ENCODE measurements at places on chromosomes 11 and 22.

DNA sequence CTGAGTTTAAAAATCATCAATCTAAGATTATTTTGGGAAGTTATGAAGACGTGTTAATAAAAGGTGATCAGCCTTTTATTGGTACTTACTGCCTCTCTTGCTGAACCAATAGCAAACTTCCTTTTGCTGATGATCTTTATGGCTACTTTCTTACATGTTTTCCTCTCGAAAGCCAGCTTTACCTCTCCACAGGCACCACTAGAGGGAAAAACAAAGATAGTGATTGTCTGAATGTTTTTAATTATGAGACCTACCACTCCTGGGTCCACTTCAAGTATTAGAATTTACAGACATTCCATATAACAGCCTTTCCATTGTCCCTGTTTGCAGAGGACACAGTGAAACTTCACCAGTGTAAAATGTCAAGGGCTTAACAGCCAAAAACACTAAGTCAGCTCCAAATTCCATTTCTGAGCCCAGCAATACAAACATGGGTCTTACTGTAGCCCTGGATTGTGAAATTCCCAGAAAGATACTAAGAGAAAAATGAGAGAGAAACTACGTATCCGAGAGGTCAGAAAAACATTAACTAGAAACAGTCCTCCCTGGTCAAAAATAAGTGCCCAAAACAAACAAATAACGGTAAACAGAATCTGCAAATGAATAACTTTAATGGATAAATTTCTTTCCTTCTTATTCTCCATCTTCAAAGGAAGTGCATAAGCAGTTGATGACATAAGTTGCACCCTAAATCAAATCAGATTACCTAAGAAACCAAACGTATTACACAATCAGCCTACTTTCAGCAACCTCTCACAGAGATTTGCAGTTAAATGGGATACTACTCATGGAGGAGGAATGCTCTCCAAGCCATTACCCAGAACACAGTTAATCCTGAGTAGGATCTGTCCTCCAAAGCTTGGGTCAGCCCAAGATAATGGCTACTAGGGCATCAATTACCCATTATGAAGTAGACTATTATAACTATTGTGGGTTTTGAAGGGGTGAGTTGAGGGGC is 29.5 kb downstream of the CHEK2 start:
- H3K4me1 ChIP-seq, result peaks cover 18% of the 10 kb centered on the region
- no peaks in the 10 kb centered on the region for H3K36me3 ChIP-seq
- peak overlapping the region; percentile 69 for H3K27ac ChIP-seq
- H3K27me3 ChIP-seq, result no peaks in the 10 kb centered on the region
- H3K4me3 ChIP-seq, result no peak overlapping the region

- H3K27ac ChIP-seq, result peak overlapping the region; percentile 94
- H3K36me3 ChIP-seq, result no peaks in the 10 kb centered on the region
- H3K4me3 ChIP-seq, result no peak overlapping the region
- H3K4me1 ChIP-seq, result peaks cover 57% of the 10 kb centered on the region
- H3K27me3 ChIP-seq, result no peaks in the 10 kb centered on the region
These were observed 32.5 kb downstream of the PPP2R1B start for GRCh38 chr11:111733611-111734088.

GRCh38 chr11:47378010-47378835 is at the start of gene SPI1:
SPI1 (minus strand) TSS chr11:47378547; CDS start chr11:47378353, 194 bp downstream.
- no peak for DNase-seq
- H3K27ac ChIP-seq, result peak within 1 kb of the TSS; percentile 88
- peaks cover 8% of the 10 kb centered on the region for H3K4me1 ChIP-seq
- no peaks in the 10 kb centered on the region for H3K36me3 ChIP-seq
- peak within 1 kb of the TSS; percentile 40 for H3K4me3 ChIP-seq
- H3K27me3 ChIP-seq, result no peaks in the 10 kb centered on the region

DNA sequence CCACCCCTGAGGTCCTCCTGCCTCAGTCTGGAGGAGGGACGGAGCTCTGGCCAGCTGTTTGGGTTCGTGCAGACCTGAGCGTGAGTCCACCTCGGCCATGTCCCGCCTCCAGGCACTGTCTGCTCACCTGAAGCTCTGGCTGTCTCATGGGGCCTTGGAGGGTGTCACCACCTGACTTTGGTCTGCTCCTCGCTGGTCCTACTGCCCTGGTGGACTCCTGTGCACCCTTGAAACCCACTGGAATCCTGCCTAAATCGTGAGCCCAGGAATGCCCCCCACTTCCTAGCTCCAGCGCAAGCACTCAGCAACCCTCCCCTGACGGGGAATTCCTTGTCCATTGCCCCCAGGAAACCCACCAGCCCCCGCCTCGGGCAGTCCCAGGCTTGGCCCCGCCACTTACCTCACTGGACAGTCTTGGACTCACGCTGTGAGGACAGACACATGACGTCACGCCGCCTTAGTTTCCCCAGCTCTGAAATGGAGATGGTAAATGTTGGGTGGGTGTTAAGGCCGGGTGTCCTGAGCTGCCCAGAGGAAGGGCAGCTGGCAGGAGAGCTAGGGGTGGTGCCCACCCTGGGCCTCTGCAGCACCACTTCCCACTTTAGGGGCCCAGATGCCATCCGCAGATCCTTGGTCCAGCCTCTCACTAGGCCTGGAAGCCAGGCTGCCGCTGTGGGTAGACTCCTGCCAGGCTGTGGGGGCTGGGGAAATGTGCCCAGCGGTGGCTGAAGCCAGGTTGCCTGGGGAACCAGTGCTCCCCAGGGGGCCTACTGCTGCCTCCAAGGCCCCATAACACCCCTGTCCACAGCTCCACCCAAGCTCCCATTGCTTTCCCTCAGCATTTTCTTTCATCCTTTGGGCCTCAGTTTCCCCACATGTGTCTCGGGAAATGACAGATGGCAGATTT is 18.2 kb upstream of the TBX1 start:
- H3K27me3 ChIP-seq, result peaks cover 10% of the 10 kb centered on the region
- H3K4me1 ChIP-seq, result no peaks in the 10 kb centered on the region
- H3K27ac ChIP-seq, result no peak overlapping the region
- H3K4me3 ChIP-seq, result no peak overlapping the region
- no peak for DNase-seq
- H3K36me3 ChIP-seq, result no peaks in the 10 kb centered on the region

GRCh38 chr22:30602049-30602448 is 4.9 kb upstream of the TCN2 start:
- peaks cover 19% of the 10 kb centered on the region for H3K4me1 ChIP-seq
- no peak overlapping the region for H3K27ac ChIP-seq
- no peaks in the 10 kb centered on the region for H3K27me3 ChIP-seq
- DNase-seq, result no peak
- H3K4me3 ChIP-seq, result no peak overlapping the region
- H3K36me3 ChIP-seq, result no peaks in the 10 kb centered on the region

- no peak overlapping the region for H3K4me3 ChIP-seq
- H3K4me1 ChIP-seq, result no peaks in the 10 kb centered on the region
- peaks cover 14% of the 10 kb centered on the region for H3K36me3 ChIP-seq
These were observed 32.8 kb upstream of the SERPIND1 start for GRCh38 chr22:20741008-20741633.

DNA sequence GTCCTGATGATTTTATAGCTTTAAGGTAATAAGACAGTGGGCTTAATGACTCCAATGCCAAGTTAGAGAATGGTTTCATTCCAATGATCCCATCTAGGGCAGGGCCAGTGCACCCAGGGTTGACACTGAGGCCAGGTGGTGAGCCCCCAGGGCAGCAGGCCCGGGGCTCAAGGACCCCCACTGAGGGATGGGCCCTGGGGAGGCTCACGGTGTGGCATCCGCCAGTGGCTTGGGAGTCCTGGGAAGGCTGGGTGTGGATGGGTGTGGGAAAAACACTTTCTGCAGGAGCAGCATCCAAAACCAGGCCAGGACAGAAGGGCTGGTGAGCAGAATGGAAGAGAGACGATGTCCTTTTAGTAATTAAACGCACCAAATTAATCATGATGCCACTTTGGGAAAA is 626.3 kb downstream of the TBC1D22A start:
- H3K36me3 ChIP-seq, result no peaks in the 10 kb centered on the region
- no peak for DNase-seq
- H3K27ac ChIP-seq, result no peak overlapping the region
- no peaks in the 10 kb centered on the region for H3K4me1 ChIP-seq

GRCh38 chr11:108324587-108324986 is 101.7 kb downstream of the ATM start:
- H3K27me3 ChIP-seq, result no peaks in the 10 kb centered on the region
- no peaks in the 10 kb centered on the region for H3K4me1 ChIP-seq
- no peak overlapping the region for H3K4me3 ChIP-seq
- H3K27ac ChIP-seq, result no peak overlapping the region
- no peak for DNase-seq
- H3K36me3 ChIP-seq, result peaks cover 86% of the 10 kb centered on the region

DNA sequence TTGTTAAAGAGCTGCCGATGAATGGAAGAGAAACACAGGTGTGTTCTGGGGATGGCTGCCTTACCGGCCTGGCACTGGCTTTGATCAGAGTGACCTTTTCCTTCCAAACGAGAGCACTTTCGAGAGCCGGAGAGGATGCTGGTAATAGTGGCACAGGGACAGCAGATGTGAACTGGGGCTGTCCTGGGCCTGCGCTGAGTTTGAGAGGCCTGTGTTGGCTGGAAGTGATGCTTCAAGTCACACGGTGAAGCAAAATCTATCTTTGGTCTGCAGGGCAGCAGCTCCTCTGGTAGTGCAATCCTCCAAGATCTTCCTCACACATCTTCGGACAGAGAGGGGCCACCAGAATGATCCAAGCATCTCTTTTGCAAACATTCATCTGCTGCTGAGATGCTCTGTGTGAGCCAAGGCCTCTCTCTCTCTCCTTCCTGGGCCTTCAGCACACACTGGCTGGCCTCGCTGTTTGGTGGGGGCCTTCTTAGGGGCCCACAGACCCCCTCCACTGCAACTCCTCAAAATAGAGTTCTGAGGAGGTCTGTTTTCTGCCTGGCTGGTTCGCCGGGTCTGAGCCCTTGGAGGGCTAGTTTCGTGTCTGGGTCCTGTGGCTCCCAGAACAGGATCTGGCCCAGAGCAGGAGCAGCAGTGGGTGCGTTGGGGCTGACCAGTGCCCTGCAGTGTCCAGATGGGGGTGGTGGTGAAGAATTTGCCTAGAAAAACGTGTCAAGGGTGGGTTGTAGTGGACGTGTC is 6.4 kb downstream of the MPPED1 start:
- no peak for DNase-seq
- no peak overlapping the region for H3K4me3 ChIP-seq
- H3K27me3 ChIP-seq, result no peaks in the 10 kb centered on the region
- H3K36me3 ChIP-seq, result no peaks in the 10 kb centered on the region
